ENCODE measurements at places on chromosomes 16 and 17. TPM values are rescaled to one million over a fixed set of nuclear protein-coding genes. Genes with fewer than 3 reads are reported as not detected.

GRCh38 chr17:82330322-82331239 lies 3.0 kb downstream of the SECTM1 start:
- no peaks in the 10 kb centered on the region for H3K27me3 ChIP-seq
- no peak overlapping the region for H3K27ac ChIP-seq
- peaks cover 37% of the 10 kb centered on the region for H3K4me1 ChIP-seq
- DNase-seq: no peak
- no peaks in the 10 kb centered on the region for H3K36me3 ChIP-seq

DNA sequence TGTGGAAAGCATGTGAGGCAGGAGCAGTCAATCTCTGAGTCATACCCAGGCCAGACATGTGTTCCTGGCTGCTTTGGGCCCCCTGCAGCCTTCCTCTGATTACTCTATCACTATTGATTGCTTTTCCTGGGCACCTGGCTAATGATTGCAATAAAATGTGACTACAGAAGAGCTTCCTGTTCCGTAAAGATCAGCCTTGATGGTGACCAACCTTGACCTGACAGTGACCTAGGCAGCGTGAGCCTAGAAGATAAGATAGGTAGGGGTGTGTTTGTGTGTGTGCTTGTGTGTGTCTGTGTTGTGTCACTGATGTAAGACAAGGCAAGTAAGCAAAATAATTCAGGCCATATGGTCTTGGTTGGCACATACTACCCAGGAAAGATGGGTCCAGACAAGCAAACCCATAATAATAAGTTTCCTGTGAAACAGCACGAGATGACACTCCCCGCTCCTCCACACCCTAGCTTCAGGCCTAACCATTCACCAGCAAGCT lies 367.7 kb upstream of the CDH11 start:
- DNase-seq: no peak
- no peaks in the 10 kb centered on the region for H3K27me3 ChIP-seq
- H3K36me3 ChIP-seq: no peaks in the 10 kb centered on the region

DNA sequence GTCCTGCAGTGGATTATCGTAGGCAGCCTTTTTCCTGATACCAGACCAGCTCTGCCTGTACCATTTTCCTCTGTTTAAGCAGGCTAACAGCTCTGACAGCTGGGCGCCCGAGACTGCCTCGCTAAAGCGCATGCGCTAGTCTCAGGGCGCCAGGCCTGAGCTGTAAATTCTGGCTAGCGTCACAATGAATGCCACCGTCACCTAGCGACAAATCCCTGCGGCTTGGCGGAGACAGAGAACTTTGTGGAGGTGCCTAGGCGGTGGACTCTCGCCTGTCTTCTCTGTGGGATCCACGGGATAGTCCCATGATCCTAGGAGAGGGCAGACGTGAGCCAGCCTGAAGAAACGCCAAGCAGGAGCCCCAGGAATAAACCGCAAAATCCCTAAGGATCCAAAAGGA lies 573.9 kb downstream of the KCNJ18 start:
- DNase-seq: no peak
- no peak overlapping the region for H3K27ac ChIP-seq

DNA sequence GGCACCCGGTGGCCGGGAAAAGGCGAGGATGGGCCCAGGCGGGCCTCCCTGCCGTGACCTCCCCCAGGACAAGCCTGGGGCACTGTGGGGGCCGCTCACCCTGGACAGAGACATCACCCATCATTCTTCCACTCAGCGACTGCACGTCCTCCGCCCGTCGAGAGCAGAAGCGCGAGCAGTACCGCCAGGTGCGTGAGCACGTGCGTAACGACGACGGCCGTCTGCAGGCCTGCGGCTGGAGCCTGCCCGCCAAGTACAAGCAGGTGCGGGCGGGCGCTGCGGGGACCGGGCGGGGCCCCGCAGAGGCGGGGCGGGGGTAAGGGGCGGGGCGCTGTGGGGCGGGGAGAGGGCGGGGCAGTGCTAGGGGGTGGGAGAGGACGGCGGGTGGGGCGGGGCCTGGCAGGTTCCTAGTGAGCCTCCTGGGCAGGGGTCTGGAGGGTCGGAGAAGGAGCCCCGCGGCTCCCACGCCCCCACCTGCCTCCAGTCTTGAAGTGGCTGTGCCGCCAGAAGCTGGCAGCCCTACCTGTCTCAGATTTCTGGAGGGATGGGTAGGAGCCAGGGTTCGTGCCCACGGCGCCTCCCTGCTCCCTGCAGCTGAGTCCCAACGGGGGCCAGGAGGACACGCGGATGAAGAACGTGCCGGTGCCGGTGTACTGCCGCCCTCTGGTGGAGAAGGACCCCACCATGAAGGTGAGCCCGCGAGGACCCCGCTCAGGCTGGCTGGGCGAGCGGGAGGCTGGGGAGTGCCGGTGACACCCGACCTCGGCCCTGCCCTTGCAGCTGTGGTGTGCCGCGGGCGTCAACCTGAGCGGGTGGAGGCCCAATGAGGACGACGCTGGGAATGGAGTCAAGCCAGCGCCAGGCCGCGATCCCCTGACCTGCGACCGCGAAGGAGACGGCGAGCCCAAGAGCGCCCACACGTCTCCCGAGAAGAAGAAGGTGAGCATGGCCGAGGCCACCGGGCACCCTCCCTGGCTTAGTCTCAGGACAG lies 7.5 kb downstream of the NME3 start:
- no peak overlapping the region for H3K4me3 ChIP-seq
- no peak overlapping the region for H3K27ac ChIP-seq
- H3K36me3 ChIP-seq: no peaks in the 10 kb centered on the region
- no peaks in the 10 kb centered on the region for H3K4me1 ChIP-seq
- DNase-seq: no peak

DNA sequence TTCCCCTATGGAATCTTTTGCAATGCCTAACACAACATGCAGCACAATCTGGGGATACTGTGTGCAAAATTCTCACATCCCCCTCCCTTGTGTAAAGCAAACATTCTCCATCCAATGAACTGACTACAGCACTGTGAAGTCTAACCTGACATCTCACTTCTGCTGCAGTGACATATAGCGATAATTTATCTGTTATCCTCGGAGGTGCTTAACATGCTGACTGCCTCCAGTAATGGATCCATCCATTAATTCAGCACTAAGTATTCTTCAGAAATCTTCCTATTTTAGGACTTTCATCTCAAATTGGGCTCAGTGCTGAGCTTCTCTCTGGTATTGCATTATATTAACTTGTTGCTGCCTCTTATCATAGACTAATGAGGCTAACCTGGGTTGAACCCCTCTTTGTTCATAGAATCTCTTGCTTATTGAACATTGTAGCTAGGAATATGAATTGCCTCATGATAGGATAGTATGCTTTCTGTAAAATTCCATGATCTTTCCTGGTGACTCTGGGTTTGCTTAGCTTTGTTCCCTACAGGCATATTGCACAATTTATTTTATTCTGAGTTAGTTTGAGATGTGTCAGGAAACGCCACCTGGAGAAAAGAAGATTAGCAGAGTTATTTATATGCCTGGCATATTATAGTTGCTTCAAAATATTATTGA lies 187.9 kb downstream of the CNTNAP4 start:
- H3K27me3 ChIP-seq: no peaks in the 10 kb centered on the region
- no peak overlapping the region for H3K4me3 ChIP-seq
- no peak for DNase-seq
- H3K4me1 ChIP-seq: no peaks in the 10 kb centered on the region

DNA sequence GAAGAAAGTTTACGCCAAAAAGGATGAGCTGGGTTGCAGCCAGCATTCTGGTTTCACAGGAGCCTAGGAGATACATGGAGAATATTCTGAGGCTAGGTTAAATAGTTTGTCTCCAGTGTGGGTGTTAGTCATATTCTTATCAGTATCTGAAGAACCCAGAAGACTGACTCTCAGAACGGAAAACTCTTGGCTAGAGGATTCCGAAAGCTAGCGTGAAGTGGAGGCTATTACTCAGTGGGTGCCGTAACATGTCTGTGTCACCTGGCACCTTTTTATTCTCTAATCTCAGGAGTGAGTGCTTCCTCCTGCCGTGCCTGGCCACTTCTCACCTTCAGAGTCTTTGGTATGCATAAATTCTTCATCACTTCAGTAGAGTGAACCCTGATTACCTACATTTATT lies 199.5 kb downstream of the WWOX start:
- no peak for DNase-seq
- H3K4me1 ChIP-seq: no peaks in the 10 kb centered on the region
- no peak overlapping the region for H3K4me3 ChIP-seq
- no peaks in the 10 kb centered on the region for H3K27me3 ChIP-seq

- H3K4me3 ChIP-seq: no peak overlapping the region
- no peak for DNase-seq
- no peaks in the 10 kb centered on the region for H3K4me1 ChIP-seq
- H3K36me3 ChIP-seq: no peaks in the 10 kb centered on the region
- H3K27me3 ChIP-seq: no peaks in the 10 kb centered on the region
Measured at GRCh38 chr17:56213031-56213430, 59.8 kb downstream of the ANKFN1 start.

DNA sequence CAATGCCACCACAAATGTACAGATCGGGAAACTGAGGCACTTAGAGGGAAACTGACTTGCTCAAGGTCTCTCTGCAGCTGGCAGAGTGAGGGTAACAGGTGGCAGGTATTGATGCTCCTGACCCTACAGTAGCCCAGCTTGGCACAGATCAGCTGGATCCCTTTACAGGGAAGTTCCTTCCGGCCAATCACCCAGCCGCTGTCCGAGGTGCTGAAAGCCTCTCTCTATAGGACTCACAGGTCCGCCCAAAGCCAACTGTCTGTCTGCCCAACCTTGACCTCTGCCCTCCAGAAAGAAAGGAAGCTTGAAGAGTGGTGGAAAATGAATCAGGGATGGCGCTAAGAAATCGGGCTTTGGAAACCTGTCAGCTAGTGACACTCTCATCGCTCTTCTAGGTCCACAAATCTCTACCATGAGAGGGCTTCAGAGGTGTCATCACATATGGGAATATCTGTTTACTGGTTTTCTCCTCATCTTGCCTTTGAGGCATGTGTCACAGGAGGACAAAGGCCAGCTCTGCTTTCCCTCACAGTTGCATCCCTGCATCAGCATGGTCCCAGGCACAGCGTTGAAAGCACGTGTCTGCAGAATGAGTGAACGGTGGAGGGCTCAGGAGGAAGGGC lies 246.2 kb downstream of the KATNIP start:
- H3K4me3 ChIP-seq: no peak overlapping the region
- H3K27ac ChIP-seq: no peak overlapping the region
- H3K27me3 ChIP-seq: no peaks in the 10 kb centered on the region
- H3K36me3 ChIP-seq: no peaks in the 10 kb centered on the region
- no peaks in the 10 kb centered on the region for H3K4me1 ChIP-seq

DNA sequence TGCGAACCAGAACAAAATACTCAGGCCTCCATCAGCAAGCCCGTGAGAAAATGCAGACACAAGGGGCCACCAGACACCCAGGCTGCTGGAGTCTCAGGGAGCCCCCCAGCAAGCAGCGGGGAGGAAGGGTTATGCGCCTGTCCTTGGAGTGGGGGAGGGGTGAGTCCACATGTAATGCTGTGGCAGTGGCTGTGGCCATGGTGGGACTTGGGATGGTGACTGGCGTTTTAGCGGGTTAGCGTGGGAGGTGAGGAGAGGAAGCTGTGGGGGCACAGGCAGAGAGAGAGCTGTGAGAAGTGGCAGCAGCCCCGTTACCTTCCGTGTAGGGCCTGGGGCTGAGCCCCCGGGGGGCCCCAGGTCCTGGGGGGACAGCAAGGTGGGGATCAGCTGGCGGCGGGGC lies 58.3 kb downstream of the SRCIN1 start:
- H3K27me3 ChIP-seq: no peaks in the 10 kb centered on the region
- no peaks in the 10 kb centered on the region for H3K4me1 ChIP-seq
- no peak overlapping the region for H3K27ac ChIP-seq
- no peak for DNase-seq
- H3K4me3 ChIP-seq: no peak overlapping the region
- no peaks in the 10 kb centered on the region for H3K36me3 ChIP-seq

DNA sequence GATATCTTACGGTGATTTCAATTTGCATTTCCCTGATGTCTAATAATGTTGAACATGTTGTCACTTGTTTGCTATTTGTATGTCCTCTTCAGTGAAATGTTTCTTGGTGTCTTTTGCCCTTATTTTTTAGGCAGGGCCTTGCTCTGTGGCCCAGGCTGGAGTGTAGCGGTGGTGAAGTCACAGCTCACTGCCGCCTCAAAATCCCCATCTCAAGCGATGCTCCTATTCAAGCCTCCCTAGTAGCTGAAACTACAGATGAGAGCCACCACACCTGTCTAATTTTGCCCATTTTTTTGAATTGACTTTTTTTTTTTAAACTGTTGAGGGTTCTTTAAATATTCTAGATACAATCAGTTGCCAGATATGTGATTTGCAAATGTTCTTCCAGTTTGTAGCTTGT lies 8.3 kb downstream of the UBE2G1 start:
- no peak overlapping the region for H3K27ac ChIP-seq
- no peaks in the 10 kb centered on the region for H3K27me3 ChIP-seq
- H3K36me3 ChIP-seq: no peaks in the 10 kb centered on the region
- H3K4me3 ChIP-seq: no peak overlapping the region
- H3K4me1 ChIP-seq: peaks cover 41% of the 10 kb centered on the region
- DNase-seq: peak; percentile 39

GRCh38 chr17:27904114-27904513 lies 10.9 kb upstream of the LYRM9 start:
- H3K36me3 ChIP-seq: no peaks in the 10 kb centered on the region
- H3K4me3 ChIP-seq: no peak overlapping the region
- H3K27me3 ChIP-seq: no peaks in the 10 kb centered on the region

- no peak overlapping the region for H3K27ac ChIP-seq
- no peaks in the 10 kb centered on the region for H3K36me3 ChIP-seq
- H3K27me3 ChIP-seq: no peaks in the 10 kb centered on the region
- DNase-seq: no peak
- no peaks in the 10 kb centered on the region for H3K4me1 ChIP-seq
Measured at GRCh38 chr16:63938661-63939060, 1183.2 kb downstream of the CDH11 start.

GRCh38 chr16:86824751-86825296 lies 246.5 kb downstream of the FOXL1 start:
- H3K27me3 ChIP-seq: no peaks in the 10 kb centered on the region
- no peaks in the 10 kb centered on the region for H3K4me1 ChIP-seq
- no peak overlapping the region for H3K4me3 ChIP-seq
- no peak for DNase-seq

DNA sequence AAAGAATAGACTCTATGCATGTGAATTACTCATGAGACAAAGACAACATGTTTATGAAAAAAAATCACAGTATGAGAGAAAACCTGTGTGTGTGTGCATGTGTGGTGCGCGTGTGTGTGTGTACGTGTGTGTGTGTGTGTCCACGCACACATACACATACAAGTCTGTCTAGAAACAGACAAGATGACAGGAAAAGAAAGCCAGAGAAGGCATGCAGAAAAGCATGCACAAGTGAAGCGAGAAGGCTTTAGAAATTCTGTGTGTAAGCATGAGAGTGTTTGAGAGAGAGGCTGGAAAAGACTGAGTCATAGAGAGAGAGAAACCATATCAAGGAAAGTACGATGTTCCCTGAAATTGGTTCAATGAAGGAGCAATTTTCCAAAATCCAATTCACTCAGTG lies 566.4 kb upstream of the C16orf82 start:
- H3K27ac ChIP-seq: no peak overlapping the region
- H3K36me3 ChIP-seq: no peaks in the 10 kb centered on the region
- no peak for DNase-seq
- no peaks in the 10 kb centered on the region for H3K4me1 ChIP-seq
- no peak overlapping the region for H3K4me3 ChIP-seq
- no peaks in the 10 kb centered on the region for H3K27me3 ChIP-seq

GRCh38 chr17:34710226-34710625 lies 130.8 kb downstream of the TMEM132E start:
- no peaks in the 10 kb centered on the region for H3K36me3 ChIP-seq
- H3K27me3 ChIP-seq: no peaks in the 10 kb centered on the region
- H3K4me3 ChIP-seq: no peak overlapping the region
- DNase-seq: no peak
- no peaks in the 10 kb centered on the region for H3K4me1 ChIP-seq

The TBC1D3B gene
- polyA plus RNA-seq: 3.2 TPM

The ANKRD40CL gene
- not detected for polyA plus RNA-seq

The CD68 gene
- polyA plus RNA-seq: 0.66 TPM

Measured in B cell (primary cell).